Calu3 (cell line): ENCODE measurements at places on chromosomes 2 and 18. TPM values are rescaled to one million over a fixed set of nuclear protein-coding genes. Genes with fewer than 3 reads are reported as not detected.

The ANKRD30B gene
- total RNA-seq: not detected in 2 replicates

- H3K4me1 ChIP-seq: no peaks in the 10 kb centered on the region
- DNase-seq: peak; percentile 3
- H3K4me3 ChIP-seq: no peak overlapping the region
- no peak overlapping the region for H3K27ac ChIP-seq
- H3K36me3 ChIP-seq: no peaks in the 10 kb centered on the region
Measured at GRCh38 chr2:12048550-12048949, 302.1 kb downstream of the LPIN1 start.

- H3K4me3 ChIP-seq: no peak overlapping the region
- no peak for DNase-seq
- no peak overlapping the region for H3K27ac ChIP-seq
- no peaks in the 10 kb centered on the region for H3K27me3 ChIP-seq
- H3K4me1 ChIP-seq: no peaks in the 10 kb centered on the region
Measured at GRCh38 chr2:5696945-5697521, 4.8 kb downstream of the SOX11 start.

DNA sequence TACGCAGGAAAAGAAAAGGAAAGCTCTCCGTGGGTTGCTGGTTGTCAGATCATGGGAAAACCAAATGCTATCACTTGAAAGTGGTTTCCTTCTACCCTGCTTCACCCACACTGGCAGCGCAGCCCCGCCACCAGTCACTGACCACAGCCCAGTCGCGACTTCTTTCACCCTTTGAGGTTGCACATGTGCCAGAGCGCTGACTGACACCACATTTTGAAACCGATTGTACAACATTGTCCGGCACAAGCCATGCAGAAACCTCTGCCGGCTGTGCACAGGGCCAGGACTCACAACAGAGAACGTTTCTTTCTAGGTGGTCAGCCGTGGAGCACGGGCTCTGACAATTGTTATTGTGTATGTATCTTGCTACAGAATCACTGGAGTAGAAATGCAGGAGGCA lies 827.2 kb upstream of the POU3F3 start:
- no peaks in the 10 kb centered on the region for H3K4me1 ChIP-seq
- no peak overlapping the region for H3K4me3 ChIP-seq
- DNase-seq: no peak
- no peaks in the 10 kb centered on the region for H3K27me3 ChIP-seq
- no peaks in the 10 kb centered on the region for H3K36me3 ChIP-seq

DNA sequence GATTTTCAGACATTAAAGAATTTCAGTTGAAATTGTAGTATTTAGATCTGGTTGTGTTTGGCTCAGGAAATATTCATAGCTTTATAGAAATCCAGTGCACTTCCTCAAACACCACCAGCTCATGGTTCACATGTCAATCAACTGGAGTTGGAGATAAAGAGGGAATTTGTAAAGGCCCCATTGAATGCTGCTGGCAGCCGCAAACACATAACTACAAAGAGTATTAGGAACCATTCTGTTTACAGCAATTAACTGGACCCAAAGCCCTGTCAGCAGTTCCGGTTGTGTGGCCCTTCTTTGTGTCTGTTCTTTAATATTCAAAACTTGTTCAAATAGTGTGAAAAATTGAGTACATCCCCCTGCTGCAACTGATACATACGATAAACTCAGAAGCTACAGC lies 107.4 kb upstream of the LRRTM4 start:
- no peak for DNase-seq
- H3K4me3 ChIP-seq: no peak overlapping the region
- no peak overlapping the region for H3K27ac ChIP-seq
- no peaks in the 10 kb centered on the region for H3K4me1 ChIP-seq
- H3K27me3 ChIP-seq: no peaks in the 10 kb centered on the region

- no peaks in the 10 kb centered on the region for H3K4me1 ChIP-seq
- DNase-seq: no peak
- H3K27me3 ChIP-seq: no peaks in the 10 kb centered on the region
- no peak overlapping the region for H3K27ac ChIP-seq
Measured at GRCh38 chr2:198468136-198468535, 663.7 kb downstream of the PLCL1 start.

The INHA gene
- total RNA-seq: 0.80 and 0.83 TPM in 2 replicates

DNA sequence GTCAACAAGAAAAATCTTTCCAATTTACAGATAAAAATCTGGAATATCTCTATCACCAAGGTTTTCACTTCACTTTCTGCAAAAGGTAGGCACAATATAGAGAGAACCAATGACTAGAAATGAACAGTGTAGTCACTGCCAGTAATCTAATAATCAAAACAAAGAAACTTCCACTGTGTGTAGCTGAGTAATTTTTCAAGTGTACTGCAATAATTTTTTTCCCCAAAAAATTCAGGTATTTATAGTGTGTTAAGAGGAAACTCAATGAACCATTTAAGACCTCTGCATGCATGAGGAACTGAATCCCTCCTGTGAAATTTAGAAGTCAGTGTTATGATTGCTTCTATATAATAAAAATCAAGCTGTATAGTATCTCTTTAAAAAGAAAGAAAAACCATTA lies 121.8 kb downstream of the MEMO1 start:
- H3K27me3 ChIP-seq: no peaks in the 10 kb centered on the region
- H3K4me1 ChIP-seq: no peaks in the 10 kb centered on the region
- no peak for DNase-seq
- no peaks in the 10 kb centered on the region for H3K36me3 ChIP-seq
- no peak overlapping the region for H3K27ac ChIP-seq
- no peak overlapping the region for H3K4me3 ChIP-seq

The CPO gene
- total RNA-seq: 0.40 TPM in 1 of 2 replicates, not detected in the other

The CLIP4 gene
- 136 and 184 TPM in 2 replicates for total RNA-seq

GRCh38 chr2:158228943-158229508 lies 127.3 kb downstream of the UPP2 start:
- no peak for DNase-seq
- H3K4me3 ChIP-seq: no peak overlapping the region
- H3K36me3 ChIP-seq: no peaks in the 10 kb centered on the region
- no peaks in the 10 kb centered on the region for H3K27me3 ChIP-seq
- no peaks in the 10 kb centered on the region for H3K4me1 ChIP-seq
